ENCODE measurements at places on chromosomes 12 and 14.

DNA sequence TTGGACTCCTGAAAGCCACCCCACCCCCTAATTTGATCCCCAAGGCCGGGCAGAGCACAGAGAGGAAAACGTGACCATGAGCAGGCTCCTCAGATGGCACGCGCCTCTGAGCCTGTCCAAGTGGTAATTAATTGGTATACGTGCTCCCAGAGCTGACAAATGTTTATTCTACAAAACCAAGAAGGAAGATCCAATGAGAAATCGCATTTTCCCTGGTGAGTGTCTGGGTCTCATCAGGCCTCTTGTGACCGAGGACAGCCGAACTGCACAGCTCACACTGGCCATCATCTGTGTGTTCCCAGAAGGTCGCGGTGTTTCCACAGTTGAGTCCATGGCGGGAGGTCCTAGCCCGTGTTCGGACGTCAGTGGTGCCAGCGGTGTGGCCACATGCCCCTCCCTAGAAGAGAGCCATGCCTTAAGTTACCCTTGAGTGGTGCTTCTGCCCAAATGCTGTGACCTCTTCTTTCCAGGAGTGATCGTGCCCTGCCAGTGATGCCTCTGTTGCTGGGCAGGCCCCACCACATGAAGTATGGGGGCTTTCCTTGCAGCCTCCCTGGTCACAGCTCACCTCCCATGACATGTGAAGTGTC is 317.5 kb upstream of the RTL1 start:
- no peak for DNase-seq

DNA sequence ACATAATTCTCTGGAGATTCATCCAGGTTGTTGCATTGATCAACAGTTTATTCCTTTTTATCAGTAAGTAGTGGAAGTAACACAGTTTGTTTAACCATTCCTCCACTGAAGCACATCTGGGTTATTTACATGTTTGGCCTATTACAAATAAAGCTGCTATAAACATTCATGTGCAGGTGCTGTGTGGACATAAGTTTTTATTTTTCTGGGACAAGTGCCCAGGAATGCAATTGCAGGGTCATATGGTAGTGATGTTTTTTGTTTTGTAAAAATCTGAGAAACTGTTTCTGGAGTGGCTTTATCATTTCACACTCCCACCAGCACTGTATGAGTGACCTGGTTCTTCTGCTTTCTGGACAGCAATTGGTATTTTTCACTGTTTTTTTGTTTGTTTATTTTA is 505.4 kb downstream of the CCER1 start:
- peak; percentile 53 for DNase-seq

DNA sequence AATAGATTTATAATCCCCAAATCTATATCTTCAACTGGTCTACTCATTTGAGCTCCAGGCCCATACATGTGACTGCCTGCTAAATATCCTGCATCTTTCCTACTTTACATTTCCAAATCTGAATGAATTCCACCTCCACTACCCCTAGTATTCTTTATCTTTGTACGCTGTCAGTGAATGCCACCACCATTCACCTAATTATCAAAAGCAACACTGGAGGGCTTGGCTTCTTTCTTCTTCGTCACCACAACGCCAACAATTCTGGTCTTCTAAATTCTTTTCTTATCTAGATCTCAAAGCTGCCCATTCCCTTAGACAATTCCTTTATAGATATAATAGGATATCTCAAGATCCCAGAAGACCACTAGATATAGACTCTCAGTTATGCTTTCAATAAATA is 47.1 kb upstream of the ADAMTS20 start:
- DNase-seq = no peak

GRCh38 chr12:47903151-47903611 is 1.6 kb downstream of the VDR start:
- DNase-seq = no peak

GRCh38 chr12:122861587-122861970 is 26.3 kb downstream of the HIP1R start:
- no peak for DNase-seq

GRCh38 chr14:99592933-99593753 is 10.9 kb downstream of the CCDC85C start:
- DNase-seq = no peak

- peak; percentile 78 for DNase-seq
Observed at GRCh38 chr14:61365667-61366212, 44.4 kb downstream of the PRKCH start.

- no peak for DNase-seq
Observed at GRCh38 chr12:32988982-32989381, 92.4 kb upstream of the PKP2 start.

DNA sequence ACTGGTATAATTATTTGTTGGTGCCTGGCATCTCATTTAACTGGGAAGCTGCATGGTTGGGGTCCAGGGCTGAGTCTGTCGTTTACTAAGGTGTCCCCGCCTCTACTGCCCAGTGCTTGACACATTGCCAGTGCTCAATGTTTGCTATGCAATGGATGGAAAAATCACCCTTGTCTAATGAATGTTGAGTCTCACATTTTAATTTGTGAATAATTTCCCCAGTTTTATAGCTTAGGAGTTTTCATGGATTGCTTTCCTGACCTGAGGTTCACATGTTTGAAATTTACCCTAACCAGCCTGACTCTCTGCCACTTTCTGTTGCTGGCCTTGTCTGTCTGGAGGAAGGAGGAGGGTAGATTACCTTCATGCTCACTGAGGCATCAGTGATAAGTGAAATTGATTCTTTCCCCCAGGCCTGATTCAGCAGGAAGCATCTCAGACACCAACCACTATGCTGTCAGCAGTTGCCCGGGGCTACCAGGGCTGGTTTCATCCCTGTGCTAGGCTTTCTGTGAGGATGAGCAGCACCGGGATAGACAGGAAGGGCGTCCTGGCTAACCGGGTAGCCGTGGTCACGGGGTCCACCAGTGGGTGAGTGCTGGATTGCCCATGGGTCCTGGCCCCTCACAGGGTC is 2.4 kb downstream of the DHRS2 start:
- DNase-seq = no peak

GRCh38 chr12:118319627-118320026 is 53.1 kb downstream of the TAOK3 start:
- DNase-seq = no peak

DNA sequence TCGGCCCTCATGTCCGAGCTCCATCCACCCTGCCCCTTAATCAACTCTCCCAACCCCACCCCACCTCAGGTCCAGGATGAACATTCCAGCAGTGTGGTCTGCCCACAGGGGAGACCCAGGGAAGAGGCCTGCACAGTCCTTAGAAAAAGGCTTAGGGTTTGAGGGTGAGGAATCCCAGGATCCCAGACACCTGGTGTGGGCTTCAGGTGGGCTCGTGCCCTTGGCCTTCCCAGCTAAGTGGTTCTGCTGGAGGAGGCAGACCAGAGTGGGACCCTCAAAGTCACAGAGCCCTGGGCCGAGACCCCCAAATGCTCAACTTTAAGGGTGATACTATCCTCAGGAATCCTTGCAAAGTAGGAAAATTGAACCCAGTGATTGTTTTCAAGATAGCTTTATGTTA is 25.4 kb upstream of the PPP2R5C start:
- no peak for DNase-seq

DNA sequence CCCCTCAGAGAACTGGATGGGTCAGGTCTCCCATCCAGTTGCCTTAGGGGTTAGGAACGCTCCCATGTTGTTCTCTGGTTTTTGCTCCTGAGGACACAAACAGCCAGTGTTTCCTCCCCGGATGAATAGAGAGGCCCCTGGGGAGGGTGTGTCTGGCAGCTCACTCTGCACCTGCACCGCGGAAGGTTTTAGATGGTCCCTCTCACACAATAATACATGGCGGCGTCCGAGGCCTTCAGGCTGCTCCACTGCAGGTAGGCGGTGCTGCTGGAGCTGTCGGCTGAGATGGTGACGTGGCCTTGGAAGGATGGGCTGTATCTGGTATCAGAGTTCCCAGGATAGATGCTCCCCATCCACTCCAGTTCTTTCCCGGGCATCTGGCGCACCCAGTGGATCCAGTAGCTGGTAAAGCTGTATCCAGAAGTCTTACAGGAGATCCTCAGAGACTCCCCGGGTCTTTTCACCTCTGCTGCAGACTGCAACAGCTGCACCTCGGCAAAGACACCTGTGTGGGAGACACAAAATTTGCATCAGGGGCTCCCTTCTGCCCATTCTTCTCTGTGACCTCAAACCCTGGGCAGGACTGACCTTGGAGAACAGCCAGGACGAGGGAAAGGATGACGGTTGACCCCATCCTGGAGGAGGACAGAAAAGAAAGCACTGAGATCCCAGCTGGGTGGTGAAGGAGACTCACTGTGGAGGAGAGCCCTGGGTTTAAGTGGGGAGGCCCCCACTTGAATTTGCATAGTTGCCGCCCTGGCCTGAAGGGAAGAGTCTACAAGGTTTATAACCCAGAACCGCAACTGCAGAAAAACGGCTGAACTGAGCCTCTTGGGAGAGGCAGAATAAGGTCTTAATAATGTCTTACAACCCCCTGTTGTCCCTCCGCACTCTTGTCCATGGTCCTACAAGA is 1324.8 kb downstream of the TMEM121 start:
- no peak for DNase-seq

DNA sequence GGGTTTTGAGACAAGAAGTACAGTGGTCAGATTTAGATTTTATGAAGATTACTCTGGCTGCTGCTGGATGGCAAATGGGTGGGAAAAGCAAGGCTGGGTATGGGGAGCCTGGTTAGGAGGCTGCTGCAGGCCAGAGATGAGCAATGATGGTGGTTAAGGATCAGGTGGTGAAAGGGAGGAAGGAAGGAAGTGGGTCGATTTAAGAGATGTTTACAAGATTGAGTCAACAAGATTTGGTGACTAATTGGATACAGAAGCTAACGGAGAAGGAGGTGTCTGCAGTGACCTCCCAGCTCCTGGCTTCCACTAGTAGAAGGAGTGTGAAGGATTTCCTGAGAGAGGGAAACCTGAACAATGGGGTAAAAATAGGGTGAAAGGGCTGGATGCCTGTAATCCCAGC is 18.7 kb downstream of the NOS1 start:
- no peak for DNase-seq

DNA sequence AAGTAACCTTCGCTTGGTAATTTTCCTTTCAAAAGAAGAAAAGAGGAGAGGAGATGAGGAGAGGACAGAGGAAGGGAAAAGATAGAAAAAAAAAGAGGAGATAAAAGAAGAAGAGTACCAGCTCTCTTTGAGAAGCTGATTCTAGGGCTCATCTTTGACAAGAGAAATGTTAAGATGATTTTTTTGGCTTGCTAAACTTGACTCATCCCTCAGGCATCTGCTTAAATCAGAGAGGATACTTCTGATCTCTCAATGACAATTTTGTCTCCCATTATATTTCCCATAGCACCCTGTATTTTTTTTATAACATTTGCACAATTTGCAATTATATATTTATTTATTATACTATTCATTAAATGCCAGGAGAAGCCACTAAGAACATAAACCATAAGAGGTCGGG is 17.1 kb downstream of the SYT1 start:
- DNase-seq = no peak

- DNase-seq = no peak
Observed at GRCh38 chr12:131408484-131408883, 302.4 kb upstream of the SFSWAP start.

DNA sequence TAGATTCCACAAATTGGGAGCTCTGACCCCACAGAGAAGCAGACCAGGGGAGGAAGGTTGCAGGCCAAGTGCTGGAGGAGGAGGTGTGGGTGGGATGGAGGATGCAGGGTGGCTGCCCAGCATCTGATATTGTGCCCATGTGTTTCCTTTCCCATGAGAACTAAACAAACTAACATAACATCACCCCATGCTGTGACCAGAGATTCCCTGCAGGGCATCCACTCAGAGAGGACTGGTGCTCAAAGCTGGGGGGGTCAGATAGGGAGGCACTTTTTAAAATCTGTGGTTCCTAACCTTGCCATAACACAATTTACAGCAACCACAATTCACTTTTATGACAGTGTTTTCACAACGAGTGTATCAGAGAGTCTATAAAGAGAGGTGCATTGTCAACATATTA is 1277.6 kb downstream of the AACS start:
- no peak for DNase-seq
